Activated T-helper 1 cell treated with Interleukin-2 at 50 U/mL for 16 hours (primary cell): ENCODE measurements at places on chromosomes 2 and 18.
A peak's percentile ranks its signal among the peaks of the same experiment; 100 is the strongest.

DNA sequence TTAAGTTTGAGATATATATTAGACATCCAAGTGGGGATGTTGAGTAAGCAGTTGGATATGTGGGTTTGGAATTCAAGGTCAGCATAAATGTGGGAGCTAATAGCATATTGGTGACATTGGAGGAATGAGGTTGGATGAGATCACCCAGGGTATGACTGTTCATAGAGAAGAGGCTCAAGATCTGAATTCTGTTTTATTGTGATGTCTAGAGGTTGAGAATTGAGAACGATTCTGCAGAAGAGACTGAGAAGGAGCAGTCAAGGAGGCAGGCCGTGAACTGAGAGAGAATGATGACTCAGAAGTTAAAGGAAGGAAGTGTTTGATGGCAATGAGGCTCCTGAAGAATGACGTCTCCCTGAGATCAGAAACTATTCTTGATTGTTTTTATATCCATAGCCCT is 5.9 kb downstream of the SERPINB11 start:
- DNase-seq = no peak

GRCh38 chr2:175003875-175004729 is 1.1 kb downstream of the CHN1 start:
- no peak for DNase-seq

DNA sequence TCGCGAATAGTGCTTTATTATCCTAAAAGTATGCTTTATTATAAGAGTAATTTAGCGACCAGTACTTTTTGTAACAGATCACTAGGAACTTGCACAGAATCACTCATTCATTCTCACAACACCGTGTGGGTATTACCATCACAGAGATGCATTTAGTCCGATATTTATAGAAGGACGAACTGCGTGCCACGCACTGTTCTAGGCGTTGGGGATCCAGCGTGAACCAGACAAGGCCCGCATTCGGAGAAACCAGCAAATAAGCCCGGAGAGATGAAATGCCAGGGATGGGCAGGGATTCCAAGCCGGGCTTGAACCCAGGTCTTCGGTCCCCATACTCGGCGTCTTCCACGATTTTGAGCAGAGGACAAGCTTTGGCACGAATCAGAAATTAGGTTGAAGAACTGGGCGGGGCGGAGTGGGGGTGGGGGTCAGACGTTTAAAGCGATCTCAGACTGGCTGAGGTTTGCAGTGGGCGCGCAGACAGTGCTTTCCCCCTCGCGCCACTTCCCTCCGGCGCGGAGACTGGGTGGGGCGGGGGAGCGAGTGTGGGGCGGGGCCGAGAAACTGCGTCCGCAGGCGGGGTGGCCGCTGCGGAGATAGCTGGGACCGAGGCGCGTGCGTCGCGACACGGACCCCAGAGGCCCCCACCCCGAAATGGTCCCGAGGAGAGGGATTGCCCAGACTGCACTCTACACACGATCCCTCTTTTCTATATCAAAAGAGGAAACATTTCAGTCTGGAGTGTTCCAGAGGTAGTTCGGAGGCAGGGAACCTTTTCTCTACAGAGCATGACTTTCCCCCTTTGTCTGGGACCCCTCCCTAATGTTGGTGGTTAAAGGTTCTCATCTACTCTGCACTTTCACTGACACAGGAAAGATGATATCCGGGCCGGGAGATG is 1.1 kb upstream of the CXCR4 start:
- DNase-seq = peak; percentile 82

DNA sequence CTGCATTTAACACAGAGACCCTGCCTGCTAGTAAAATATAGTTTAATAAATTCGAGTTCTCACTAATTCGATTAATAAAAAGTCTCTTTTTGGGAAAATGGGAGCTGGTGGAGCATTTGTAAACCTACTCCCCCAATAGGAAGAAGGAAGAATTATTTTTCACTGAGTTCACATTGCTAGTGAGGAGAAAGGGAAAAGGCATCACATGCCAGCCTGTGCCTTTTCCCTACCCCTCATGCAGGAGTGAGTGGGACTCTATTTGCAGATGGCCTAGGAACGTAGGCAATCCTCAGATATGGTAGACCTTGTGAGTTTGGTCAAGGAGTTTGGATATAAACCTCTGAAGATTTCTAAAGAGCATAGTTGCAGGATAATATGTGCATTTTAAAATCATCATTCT is 218.4 kb upstream of the TRIB2 start:
- no peak for DNase-seq

- no peak for DNase-seq
Observed at GRCh38 chr2:234827096-234827860, 124.5 kb upstream of the SH3BP4 start.

- no peak for DNase-seq
Observed at GRCh38 chr2:178920916-178921513, 113.8 kb upstream of the TTN start.

DNA sequence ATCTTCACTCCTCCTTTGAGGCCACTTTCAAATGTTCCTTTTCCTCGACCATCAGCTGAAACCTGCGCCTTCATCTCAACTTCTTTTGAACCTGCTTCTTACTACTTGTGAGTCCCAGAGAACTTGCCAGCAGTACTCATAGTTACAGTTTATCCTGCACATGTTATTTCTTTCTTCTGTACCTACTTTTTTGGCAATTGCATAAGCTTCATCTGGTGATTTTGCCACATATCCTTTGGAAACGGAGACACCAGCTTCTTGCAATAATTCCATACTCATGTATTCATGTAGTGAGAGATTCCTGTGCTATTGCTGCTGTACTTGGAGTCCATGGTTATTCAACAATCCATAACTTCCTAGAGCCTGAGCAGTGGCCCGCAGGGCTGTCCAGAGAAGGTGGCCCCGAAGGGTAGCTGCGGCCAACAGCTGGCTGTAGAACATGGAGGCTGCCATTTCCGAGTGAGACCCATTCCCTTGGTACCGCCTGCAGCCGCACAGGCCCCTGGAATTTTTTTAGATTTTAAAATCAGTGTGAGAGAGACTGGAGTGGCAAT is 39.4 kb downstream of the EFR3B start:
- DNase-seq = no peak

- DNase-seq = no peak
Observed at GRCh38 chr2:181658444-181658843, 1.5 kb upstream of the CERKL start.

DNA sequence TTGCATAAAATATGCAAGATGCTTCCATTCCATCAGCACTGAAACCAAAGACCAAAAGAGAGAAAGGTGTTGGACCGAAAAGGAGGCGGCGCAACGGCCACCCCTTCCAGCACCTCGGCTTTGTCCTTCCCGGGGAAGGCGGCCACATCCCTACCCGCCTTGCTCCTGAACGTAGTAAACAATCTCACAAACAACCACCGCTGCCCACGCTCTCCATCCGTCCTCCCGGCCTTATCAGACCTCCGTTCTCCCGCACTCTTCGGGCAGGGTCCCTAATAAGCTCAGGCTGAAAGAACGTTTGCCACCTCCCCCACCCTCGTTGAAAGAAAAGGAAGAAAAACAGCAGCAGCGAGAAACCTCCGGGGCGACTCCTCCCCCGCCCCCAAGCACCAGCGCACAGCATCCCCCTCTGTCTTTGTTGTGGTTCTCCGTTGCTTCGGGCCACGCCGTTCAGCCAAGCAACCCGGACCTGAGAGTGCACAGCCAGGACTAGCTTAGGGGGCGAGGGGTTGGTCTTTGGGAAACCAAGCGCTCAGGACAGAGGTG is 4.4 kb downstream of the EVX2 start:
- DNase-seq = no peak

DNA sequence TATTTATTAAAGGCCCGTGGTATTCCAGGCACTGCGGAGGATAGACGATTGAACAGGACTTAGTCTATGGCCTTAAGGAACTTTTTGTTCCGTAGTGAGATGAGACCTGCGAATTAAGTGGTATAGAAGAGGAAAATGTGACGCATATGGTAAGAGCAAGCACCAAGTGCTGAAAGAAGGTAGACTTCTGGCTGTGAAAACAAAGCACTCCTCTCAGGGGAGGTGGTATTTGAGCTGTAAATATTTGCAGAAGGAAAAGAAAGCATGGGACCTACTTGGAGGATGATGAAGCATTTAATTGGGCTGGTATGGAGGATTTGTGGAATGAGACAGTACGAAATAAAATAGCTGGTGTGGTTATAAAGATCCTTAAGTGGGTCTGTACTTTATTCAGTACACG is 62.5 kb downstream of the GPR39 start:
- no peak for DNase-seq

- DNase-seq = no peak
Observed at GRCh38 chr18:41548521-41549260, 406.3 kb upstream of the PIK3C3 start.

- DNase-seq = no peak
Observed at GRCh38 chr2:19505-19904, 26.8 kb downstream of the FAM110C start.

- DNase-seq = no peak
Observed at GRCh38 chr18:44520981-44521667, 159.6 kb upstream of the SETBP1 start.

DNA sequence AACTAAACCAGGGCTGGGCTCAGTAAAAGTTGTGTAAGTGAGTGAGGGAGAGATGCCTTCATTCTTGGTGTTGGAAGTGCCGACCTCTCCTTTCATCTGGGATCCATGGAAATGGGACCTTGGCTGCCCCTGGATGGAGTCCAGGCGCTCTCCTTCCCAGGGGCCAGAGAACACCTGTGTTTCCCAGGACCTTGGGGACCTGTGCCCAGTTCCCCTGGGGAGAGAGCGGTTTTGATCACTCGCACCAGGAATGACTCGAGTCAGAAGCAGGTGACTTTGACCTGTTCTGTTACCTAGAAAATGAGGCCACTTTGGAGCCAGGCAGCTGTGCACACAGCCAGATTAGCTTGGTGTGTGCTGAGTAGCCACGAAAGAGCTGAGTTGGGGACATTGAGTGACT is 97.3 kb downstream of the SH3BP4 start:
- no peak for DNase-seq

GRCh38 chr18:55856229-55856628 is 268.2 kb upstream of the TCF4 start:
- no peak for DNase-seq

DNA sequence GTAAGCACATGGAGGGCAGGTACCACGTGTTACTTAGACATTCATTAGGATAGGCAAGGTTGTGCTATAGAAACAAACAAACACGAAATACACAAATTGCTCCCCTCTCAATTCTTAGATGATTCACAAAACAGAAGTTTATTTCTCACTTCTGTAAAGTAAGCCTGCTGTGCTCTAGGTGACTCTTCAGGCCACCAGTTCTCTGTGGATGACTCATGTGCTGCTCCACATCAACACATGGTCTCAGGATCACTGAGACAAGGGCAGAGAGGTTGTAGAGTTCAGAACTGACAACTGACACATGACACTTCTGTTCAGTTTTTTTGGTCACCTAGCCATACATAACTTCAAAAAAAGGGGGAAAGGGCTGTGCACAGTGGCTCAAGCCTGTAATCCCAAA is 70.6 kb downstream of the DAW1 start:
- DNase-seq = no peak

DNA sequence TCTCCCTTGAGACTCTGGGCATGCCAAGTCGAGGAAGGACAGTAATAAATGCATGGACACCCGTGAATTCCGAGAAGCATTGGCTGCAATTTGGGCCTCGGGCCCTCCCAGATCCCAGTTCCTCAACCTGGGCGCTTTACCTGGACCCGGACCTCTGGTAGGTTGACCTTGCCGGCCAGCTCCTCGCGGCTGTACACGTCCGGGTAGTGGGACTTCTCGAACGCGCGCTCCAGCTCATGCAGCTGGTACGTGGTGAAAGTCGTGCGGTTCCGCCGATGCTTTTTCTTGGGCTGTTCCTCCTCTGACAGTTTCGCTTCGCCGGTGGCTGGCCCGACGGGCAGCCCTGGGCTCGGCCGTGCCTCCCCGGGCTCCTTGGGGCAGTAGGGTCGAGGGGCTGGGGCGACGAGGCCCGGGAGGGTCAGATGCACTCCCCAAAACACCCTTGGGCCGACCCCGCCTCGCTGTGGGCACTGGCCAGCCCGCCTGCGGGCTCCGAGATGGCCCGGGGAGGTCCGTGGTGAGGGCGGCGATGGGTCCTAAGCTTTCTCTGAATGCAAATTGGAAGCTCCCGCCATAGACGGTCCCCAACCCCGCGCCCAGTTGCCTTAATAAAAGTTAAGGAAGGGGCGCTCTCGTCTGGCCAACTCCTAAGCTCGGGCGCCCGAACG is 899 bp downstream of the RAX start:
- no peak for DNase-seq

DNA sequence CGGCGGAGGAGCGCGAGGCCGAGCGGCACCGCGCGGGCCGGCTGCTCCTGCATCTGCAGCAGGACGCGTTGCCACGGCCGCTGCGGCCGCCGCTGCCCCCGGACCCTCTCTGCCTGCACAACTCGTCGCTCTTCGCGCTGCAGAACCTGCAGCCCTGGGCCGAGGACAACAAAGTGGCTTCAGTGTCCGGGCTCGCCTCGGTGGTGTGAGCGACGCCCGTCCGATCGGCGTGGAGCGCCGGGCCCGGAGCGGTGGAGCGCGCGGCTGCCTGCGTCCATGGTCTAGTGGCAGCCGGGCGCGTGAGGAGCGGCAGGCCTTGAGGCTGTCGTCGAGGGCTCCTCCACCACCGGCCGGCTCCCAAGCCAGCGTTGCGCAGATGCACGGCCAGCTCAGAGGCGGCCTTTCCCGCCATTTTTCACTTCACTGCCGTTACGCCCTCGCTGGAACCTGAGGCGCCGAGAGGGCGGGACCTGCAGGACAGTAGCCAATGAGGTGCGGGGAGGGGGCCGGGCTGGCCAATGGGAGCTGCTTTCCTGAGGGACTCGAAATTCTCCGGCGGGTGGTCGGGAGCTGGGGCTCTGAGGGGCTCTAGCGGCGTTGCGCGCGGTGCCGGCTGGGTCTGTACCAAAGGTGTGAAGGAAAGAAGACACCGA is 1.9 kb downstream of the TLX2 start:
- DNase-seq = peak; percentile 55

DNA sequence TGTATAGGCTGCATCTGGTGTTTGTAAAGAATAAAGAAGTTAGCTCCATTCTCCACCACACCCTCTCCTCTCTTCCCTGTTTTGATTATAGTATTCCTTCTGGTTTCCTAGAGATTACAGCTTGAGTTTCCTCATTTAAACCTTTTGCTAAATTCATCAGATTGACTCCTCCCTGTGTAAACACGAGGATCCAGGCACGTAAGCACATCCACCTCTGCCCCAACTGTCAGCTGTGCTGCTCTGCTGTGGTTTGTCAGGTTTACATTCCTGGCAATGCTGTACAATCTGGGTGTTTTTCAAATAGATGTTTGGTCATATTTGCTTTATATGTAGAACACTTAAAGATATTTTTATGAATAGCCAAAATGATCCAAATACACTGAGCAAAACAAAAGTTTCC is 302.8 kb downstream of the PTGR3 start:
- DNase-seq = no peak

DNA sequence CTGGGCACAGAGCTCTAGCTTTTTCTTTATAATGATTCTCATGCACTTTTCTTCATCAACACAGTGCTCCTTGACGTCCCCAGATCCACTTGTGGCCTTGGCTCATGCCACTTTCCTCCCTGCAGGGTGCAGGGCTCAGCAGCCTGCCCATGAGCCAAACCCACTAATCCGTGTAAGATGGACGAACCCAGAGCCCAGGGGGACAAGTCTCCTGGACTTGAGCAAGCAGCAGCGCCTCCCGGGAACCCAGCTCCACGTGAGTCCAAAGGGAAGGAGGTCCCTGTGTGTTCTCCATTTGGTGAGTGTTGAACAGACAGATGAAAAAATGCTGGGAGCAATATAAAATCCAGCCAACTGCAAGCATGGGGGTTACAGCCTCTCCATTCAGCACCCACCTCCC is 470.6 kb upstream of the HS6ST1 start:
- DNase-seq = no peak
